Stimulated activated CD4-positive, alpha-beta T cell treated with anti-CD3 and anti-CD28 coated beads, TNF-alpha, amount 100 ng/mL, for 4 hours (primary cell): ENCODE measurements at places on chromosomes 3 and 15.

- DNase-seq = no peak
Measured at GRCh38 chr3:141387516-141387915, 19.2 kb downstream of the ZBTB38 start.

DNA sequence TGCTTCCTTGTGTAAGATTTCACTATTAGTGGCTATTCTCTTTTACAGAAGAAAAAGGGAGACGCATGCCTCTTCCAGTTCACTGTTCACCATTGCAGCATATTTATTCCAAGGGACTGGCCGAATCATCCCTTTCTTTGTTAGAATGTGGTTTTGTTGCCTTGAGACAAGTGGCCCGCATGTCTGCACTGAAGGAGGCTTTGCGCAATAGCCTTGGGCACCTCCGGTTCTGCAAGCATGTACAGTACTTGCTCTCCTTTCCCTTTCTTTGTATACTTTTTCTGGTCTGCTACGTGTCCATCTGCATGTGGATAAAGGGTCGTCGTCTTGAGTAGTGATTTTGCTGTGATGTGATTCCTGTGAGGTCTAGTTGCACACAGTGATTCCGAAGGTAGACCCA, 43.0 kb downstream of the FLNB start:
- no peak for DNase-seq

- DNase-seq = peak; percentile 40
Measured at GRCh38 chr15:76190751-76191538, 120.3 kb downstream of the ETFA start.

- no peak for DNase-seq
Measured at GRCh38 chr15:74390647-74391288, 23.3 kb upstream of the CYP11A1 start.

DNA sequence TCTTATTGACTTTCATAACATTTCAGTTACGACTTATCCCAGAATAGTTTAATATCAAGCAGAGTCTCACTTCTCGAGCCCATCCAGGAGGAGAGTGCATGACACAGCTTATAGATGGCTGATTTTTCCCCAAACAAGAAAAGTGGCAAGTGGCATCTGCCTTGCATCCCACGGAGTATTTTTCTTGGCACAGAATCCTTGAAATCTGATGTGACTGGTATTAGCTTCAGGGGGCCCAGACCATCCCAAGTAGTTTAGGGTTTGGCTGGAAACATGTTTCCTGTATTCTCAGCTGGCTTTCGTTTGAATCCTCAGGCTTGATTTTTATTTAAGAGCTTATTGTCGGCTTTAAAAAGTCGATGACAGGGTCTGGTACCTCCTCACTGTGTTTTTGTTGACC, 20.7 kb upstream of the FBXL22 start:
- no peak for DNase-seq

DNA sequence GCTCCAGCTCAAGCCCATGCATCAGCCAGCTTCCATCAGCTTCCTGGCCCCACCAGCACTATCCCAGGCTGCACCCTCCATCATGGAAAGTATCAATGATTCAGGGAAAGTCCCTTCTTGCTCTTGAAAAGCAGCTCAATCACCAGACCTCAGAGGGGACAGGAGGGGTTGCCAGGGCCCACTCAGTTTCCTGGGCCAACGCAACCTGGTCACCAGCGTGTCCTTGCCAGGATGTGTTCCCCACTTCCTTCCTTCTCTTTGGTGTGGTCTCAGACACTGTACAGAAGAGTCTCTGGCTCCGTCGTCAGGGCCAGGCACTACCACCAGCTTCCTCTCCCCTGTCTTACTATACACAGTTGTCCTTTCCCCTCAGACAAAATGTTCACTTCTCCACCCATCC, 3.0 kb downstream of the HDC start:
- DNase-seq = peak; percentile 9

GRCh38 chr3:65483480-65483879, 555.2 kb downstream of the MAGI1 start:
- DNase-seq = no peak

GRCh38 chr15:51380999-51381806, 39.7 kb downstream of the GLDN start:
- DNase-seq = no peak

GRCh38 chr3:152102410-152102809, 166.3 kb upstream of the MBNL1 start:
- DNase-seq = no peak

- no peak for DNase-seq
Measured at GRCh38 chr3:8784676-8785435, 15.4 kb upstream of the OXTR start.

- no peak for DNase-seq
Measured at GRCh38 chr3:64344721-64345207, 119.5 kb upstream of the PRICKLE2 start.

- no peak for DNase-seq
Measured at GRCh38 chr15:79209116-79209515, 73.4 kb upstream of the ANKRD34C start.

- no peak for DNase-seq
Measured at GRCh38 chr3:197549261-197549885, 6.4 kb downstream of the BDH1 start.

DNA sequence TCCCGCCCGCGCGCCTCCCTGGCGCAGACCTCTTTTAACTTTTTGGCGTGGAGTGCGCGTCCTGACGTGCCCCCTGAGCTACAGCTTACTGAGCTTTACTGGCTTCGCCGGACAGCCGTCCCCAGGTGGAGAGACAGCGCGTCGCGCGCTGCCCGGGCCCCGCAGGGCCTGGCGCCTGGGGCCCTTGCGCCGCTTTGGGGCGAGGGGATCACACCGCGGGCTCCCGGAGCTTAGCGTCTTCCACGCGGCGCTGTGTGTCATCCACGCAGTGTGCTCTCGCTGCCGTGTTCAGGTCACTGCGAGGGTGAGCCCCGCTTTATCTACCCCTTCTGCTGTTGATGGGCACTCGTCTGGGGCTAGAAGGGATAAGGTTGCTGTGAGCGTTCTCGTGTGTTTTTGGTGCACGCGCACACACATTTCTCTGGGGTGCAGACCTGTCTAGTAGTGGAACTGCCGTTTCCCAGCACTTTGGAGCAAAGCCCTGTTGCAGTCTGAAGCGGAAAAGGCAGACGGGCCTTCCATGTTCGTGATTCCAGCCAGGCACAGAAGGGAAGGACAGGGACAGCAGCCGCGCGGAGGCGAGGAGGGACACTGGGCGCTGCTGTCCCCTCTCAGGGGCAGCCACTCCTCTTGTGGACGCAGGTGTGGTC, 33.1 kb upstream of the ALDH1L1 start:
- no peak for DNase-seq

DNA sequence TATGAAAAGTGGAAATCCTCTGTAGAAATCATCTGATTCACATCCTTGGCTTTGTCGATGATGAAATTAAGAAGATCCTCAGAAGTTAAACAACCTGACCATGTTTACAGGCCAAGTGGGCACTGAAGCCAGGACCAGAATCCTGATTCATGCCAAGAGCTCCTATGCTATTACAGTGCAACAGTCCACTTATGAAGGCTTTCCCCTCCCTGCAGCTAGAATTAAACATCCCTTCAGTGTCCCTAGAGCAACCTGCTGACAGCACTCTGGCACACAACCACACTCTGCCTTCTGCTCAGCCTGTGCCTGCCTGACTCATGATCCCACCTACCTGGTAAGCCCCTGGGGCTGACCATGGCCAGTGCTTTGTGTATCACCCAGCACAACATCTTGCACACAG, 33.8 kb downstream of the TXNRD3 start:
- DNase-seq = no peak

DNA sequence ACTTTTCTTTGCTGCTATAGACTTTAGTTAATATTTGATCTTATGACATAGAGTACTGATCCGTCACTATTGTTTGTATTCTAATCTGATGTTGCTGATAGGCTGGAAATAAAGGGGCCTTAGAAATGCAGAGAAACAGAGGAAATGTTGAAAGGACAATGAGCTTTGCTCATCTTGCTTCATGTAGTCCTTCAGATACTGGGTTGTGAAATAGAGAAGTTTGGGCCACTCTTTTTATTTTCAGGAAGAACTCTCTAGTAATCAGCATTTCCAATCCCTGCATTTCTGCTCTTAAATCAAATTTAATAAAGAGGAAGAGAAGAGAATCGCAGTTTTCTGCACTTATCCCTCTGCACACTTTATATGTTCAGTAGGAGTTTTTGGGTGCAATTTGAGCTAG, 192.8 kb upstream of the THBS1 start:
- DNase-seq = no peak

GRCh38 chr3:157104521-157104920, 55.4 kb downstream of the CCNL1 start:
- no peak for DNase-seq

DNA sequence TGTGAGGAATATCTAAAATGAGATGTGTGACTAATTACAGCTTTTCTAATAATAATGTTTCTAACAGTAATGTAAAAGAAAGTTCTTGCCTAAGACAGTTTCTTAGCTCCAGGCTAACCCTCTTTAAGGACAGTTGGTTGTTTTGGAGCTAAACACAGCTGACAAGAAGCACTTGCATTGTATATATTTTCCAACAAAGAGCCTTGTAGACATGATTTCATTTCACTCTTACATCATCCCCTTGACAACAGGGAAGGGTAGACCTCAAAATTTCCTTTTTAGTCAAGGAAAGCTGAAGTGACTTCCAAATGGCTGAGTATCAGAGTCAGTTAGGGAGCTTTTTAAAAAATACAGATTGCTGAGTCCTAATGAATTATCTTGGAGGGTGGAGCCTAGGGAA, 4.1 kb downstream of the ARID3B start:
- no peak for DNase-seq

DNA sequence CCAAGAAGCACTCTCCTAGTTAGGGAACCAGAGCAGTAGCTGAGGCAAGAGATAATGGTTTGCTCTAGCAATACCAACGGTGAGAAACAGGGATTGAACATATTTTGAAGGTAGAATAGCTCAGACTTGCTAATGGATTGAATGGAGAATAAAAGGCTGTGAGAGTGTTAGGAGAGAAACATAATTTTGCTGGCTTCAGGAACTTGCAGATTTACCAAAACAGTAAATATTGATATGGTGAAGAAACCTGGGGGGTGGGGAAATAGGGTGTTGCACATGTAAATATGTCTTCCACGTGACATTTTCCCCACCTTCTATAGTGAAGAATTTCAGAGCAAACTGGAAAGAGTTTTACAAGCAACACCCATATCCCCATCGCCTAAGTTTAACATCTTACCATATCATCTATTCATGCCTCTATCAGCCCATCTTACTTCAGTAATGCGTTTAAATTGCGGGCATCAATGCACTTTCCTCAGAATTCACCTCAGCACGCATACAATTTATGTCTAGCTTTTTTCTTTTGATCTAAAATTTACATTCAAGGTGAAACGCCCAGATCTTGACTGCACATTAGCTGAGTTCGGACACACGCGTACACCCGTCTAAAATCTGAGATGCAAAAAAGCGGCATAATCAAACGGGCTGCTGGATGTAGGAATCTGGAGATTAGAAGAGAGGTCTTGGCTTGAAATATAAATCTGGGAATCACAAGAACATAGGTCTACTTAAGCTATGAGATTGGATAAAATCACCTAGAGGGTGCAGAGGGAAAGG, 891 bp upstream of the NR1D2 start:
- DNase-seq = no peak

GRCh38 chr3:23785097-23785645, 20.6 kb upstream of the UBE2E1 start:
- no peak for DNase-seq

GRCh38 chr15:69226023-69226355, 65.6 kb downstream of the GLCE start:
- DNase-seq = no peak

DNA sequence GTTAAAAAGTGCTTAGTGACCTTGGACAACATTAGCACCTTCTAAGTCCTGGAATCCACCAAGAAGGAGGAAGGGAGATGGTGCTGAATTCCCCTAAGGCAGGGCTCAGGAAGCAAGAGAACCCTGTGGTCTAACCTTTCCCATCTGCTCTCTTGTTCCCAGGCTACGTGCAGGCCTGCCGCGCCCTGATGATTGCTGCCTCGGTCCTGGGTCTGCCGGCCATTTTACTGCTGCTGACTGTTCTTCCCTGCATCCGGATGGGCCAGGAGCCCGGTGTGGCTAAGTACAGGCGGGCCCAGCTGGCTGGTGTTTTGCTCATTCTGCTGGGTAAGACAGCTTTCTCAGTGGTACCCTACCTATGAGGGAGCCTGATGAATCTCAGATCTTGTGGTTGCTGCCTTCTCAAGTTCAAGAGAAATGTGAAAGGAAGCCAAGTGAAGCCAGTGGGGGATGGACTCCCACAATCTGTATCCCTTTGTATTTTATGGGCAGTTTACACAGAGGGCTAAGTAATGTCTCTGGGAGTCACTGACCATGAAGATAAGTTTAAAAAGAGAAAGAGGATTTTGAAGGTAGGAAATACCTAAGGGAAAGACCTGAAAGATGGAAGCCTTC, 4.4 kb downstream of the CLDN11 start:
- DNase-seq = no peak

- no peak for DNase-seq
Measured at GRCh38 chr3:139260793-139261736, 82.8 kb upstream of the MRPS22 start.

DNA sequence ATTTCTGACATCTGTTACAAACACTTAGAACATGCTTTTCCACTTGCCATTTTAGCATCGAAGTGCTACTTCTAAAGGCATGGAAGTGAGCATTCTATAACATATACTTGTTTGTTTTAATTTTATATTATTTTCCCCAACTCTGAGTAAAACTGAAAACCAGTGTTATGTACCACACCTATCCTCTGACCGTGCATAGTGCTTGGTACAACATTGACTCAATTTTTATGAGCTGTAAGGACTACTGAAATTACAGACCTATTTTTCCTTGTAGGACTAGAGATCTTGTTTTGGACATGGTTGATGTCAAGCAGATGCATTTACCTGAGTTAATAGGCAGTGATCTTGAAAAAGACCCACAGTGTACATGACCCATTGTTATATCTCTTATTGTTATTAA, 51.5 kb upstream of the CCNB2 start:
- no peak for DNase-seq
